ENCODE measurements at places on chromosomes 5 and 9.
A peak's percentile ranks its signal among the peaks of the same experiment; 100 is the strongest.

DNA sequence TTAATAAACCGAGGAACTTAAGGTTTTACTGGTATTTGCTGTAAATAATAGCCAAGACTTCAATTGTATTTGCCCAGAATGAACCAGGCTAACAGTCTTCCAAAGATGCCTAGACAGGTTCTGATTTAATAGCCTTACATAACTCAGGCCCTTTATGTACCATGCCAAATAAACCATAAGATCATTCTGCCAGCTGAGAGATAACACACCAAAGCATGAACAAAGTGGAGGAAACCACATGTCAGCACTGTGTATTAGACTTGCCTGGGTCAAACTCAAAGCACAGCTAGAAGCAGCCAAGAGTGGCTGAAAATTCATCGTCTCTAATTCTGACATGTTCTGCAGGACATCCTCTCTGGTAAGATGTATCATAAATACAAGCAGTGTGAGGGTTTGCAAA, 319.3 kb upstream of the ZNF608 start:
- H3K4me1 ChIP-seq: peaks cover 37% of the 10 kb centered on the region
- no peak for DNase-seq
- H3K36me3 ChIP-seq: peaks cover 11% of the 10 kb centered on the region
- peak overlapping the region; percentile 13 for H3K4me3 ChIP-seq

DNA sequence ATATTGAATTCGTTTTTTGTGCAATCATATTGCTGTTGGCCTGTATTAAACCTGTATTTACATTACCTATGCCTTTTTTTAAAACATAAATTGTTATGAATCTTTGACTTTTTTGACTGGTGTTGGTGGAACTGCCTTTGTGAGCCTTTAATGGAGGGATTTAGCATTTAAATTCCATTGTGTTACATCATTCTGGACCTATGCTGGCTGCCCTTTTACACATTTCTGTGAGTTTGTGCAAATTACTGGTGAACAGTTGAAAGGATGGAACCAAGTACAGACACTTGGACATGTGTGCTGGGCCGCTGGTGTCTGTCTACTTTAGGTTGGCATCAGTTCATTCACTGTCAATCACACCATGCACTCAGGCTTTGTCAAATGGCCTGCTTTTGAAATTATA, 3.4 kb downstream of the SNX18 start:
- no peaks in the 10 kb centered on the region for H3K27me3 ChIP-seq
- H3K27ac ChIP-seq: no peak overlapping the region
- peak overlapping the region; percentile 87 for H3K4me3 ChIP-seq
- no peak for DNase-seq
- peaks cover 47% of the 10 kb centered on the region for H3K4me1 ChIP-seq
- H3K36me3 ChIP-seq: peaks cover 5% of the 10 kb centered on the region

- H3K4me3 ChIP-seq: no peak overlapping the region
- no peaks in the 10 kb centered on the region for H3K27me3 ChIP-seq
- H3K36me3 ChIP-seq: peaks cover 5% of the 10 kb centered on the region
- no peak for DNase-seq
- peak overlapping the region; percentile 57 for H3K27ac ChIP-seq
Measured at GRCh38 chr9:114371973-114372917, 15.5 kb downstream of the AKNA start.

DNA sequence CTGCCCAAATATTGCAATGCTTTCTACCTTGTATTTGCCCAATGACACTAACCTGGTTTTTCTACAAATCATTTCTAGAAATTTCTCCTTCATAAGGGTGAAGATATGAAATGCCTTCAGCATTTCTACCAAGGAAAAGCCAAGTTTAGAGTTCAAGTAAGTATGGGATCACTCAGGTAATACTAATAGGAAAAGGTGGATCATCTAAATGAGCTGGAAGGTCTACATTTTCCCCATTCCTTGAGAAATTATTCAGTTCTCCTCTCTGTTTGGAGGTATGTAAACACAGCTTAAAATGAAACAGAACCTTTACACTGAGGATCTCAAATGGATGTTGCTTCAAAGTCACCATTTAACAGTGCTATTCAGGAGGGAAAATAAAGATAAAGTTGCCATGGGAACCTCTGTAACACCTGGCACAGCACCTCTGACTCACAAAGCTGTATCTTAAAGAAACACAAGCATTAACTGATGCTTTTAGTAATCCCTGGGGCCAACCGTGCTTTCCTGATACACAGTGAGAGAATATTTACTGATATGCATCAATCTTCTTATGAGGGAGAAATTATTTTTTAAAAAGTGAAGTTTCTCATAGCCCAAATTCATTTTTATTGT, 161.3 kb downstream of the DRD1 start:
- DNase-seq: no peak
- H3K4me1 ChIP-seq: no peaks in the 10 kb centered on the region
- H3K4me3 ChIP-seq: no peak overlapping the region
- peaks cover 50% of the 10 kb centered on the region for H3K27me3 ChIP-seq
- no peak overlapping the region for H3K27ac ChIP-seq
- H3K36me3 ChIP-seq: no peaks in the 10 kb centered on the region

- no peaks in the 10 kb centered on the region for H3K4me1 ChIP-seq
- no peak for DNase-seq
- H3K27ac ChIP-seq: no peak overlapping the region
- no peak overlapping the region for H3K4me3 ChIP-seq
- peaks cover 2% of the 10 kb centered on the region for H3K36me3 ChIP-seq
- no peaks in the 10 kb centered on the region for H3K27me3 ChIP-seq
Measured at GRCh38 chr5:83378624-83379289, 92.8 kb upstream of the VCAN start.

GRCh38 chr9:29078063-29078666, 1504.9 kb upstream of the C9orf72 start:
- H3K36me3 ChIP-seq: no peaks in the 10 kb centered on the region
- no peak overlapping the region for H3K4me3 ChIP-seq
- DNase-seq: no peak

DNA sequence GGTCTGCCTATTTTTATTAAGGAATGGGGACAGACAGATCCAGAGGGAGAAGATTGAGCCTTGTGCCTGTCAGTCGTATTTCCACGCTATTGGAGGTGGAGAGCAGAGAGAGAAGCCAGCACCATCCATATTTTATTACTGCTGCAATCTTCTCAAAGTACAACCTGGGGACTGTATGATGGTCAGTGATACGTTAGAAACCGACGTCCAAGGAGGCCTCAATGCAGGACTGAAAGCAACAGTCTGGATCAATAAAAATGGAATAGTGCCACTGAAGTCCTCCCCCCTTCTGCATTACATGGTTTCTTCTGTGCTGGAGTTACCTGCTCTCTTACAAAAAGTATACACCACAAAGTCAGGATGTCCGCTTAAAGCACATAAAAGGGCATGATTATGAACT, 21.9 kb upstream of the DTWD2 start:
- no peak overlapping the region for H3K4me3 ChIP-seq
- no peaks in the 10 kb centered on the region for H3K36me3 ChIP-seq
- H3K27me3 ChIP-seq: no peaks in the 10 kb centered on the region
- no peak overlapping the region for H3K27ac ChIP-seq

- no peak overlapping the region for H3K27ac ChIP-seq
- H3K4me1 ChIP-seq: no peaks in the 10 kb centered on the region
- H3K36me3 ChIP-seq: no peaks in the 10 kb centered on the region
- peaks cover 2% of the 10 kb centered on the region for H3K27me3 ChIP-seq
- no peak for DNase-seq
- H3K4me3 ChIP-seq: no peak overlapping the region
Measured at GRCh38 chr5:40022057-40022456, 597.3 kb upstream of the DAB2 start.

- DNase-seq: no peak
- no peak overlapping the region for H3K27ac ChIP-seq
- H3K4me3 ChIP-seq: no peak overlapping the region
- no peaks in the 10 kb centered on the region for H3K27me3 ChIP-seq
Measured at GRCh38 chr9:35569206-35569605, 35.9 kb upstream of the TESK1 start.

GRCh38 chr9:113042884-113043657, 13.5 kb downstream of the ZFP37 start:
- no peak overlapping the region for H3K27ac ChIP-seq
- no peaks in the 10 kb centered on the region for H3K27me3 ChIP-seq
- H3K4me1 ChIP-seq: no peaks in the 10 kb centered on the region
- no peak for DNase-seq

- H3K4me3 ChIP-seq: no peak overlapping the region
- no peaks in the 10 kb centered on the region for H3K36me3 ChIP-seq
- H3K27me3 ChIP-seq: no peaks in the 10 kb centered on the region
Measured at GRCh38 chr5:76363352-76364225, 39.5 kb upstream of the IQGAP2 start.

GRCh38 chr5:157547941-157548512, 27.5 kb downstream of the ADAM19 start:
- H3K4me3 ChIP-seq: no peak overlapping the region
- peaks cover 12% of the 10 kb centered on the region for H3K36me3 ChIP-seq
- H3K27ac ChIP-seq: no peak overlapping the region
- DNase-seq: no peak
- no peaks in the 10 kb centered on the region for H3K27me3 ChIP-seq

Data from neural crest cell (in vitro differentiated cells).